CD4-positive, alpha-beta T cell treated with Interleukin-1 beta for 1 hour (primary cell): ENCODE measurements at places on chromosomes 3 and 15.

DNA sequence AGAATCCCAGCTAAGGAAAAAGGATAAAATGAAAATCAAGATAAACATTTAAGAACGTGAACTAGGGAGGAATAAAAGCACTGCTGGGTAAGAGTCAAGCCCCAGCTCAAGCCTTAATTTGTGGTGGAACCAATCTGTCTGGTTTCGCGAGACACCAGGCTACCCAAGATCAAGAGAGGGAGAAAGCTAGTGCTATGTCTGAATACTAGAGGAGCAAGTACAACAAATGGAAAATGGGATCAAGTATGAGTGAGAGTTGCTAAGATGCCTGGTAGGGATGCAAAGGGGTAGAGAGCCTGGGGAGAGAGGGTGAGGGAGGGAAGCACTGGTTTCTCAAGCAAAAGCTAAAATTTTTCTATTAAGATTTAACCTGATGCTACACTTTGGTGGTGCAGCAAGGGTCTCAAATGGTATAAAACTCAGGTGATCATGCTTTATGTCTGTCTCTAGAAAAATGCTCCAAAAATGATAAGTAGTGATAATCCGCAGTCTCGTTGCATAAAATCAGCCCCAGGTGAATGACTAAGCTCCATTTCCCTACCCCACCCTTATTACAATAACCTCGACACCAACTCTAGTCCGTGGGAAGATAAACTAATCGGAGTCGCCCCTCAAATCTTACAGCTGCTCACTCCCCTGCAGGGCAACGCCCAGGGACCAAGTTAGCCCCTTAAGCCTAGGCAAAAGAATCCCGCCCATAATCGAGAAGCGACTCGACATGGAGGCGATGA lies 1.7 kb upstream of the SETD5 start:
- no peak for DNase-seq

- DNase-seq, result no peak
Observed at GRCh38 chr3:9185701-9186100, 63.7 kb downstream of the SRGAP3 start.

DNA sequence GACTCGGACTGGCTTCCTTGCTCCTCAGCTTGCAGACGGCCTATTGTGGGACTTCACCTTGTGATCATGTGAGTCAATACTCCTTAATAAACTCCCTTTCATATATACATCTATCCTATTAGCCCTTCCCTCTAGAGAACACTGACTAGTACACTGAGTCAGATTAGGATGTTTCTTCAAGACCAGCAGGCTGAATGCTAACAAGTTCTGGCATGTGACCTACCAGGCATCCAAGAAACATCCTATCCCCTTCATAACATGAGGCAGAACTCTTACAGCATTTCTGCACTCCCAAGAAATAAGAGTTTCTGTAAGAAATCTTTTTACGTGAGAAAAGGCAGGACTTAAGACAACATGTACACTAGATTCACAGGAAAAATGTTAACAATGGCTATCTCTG lies 9.3 kb downstream of the CFAP92 start:
- no peak for DNase-seq

- no peak for DNase-seq
Observed at GRCh38 chr15:100199711-100200286, 142.0 kb downstream of the ADAMTS17 start.

- DNase-seq, result no peak
Observed at GRCh38 chr15:70059476-70060213, 38.1 kb downstream of the TLE3 start.

- no peak for DNase-seq
Observed at GRCh38 chr3:171165983-171166382, 139.5 kb upstream of the SLC2A2 start.

- DNase-seq, result no peak
Observed at GRCh38 chr3:5023777-5024346, 44.6 kb downstream of the BHLHE40 start.

DNA sequence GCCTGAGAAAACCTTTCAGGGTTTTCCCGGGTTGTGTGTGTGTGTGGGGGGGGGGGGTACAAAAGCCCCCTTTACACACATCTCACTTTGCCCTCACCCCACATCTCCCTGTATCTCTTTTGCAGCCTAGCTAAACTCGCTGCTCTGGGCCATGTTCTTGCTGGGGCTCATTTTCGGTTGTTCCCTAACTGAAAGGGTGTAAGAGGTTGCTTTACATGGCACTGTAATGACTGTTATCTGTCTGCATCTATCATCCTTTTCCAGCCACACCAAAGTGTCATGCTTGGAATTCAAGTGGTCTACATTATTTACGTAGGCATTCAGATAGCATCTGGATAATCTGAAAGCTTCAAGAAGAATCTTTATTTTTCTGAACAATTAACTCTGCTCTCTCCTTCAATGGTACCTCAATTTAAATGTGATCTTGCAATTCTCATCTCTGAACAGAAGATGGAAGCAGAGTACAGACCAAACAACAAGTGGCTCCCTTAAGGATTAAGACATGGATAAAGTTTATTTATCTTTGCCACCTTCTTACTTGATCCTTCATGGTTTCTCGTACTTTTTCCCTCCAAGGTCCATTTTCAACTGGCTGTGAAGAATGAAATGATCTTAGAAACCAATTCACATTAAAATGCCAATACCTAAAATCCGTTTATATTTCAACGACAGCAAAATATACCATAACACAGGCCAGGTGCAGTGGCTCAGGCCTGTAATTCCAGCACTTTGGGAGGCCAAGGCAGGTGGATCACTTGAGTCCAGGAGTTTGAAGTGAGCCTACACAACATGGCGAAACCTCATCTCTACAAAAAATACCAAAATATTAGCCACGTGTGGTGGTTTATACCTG lies 34.9 kb downstream of the DCLK3 start:
- DNase-seq, result peak; percentile 37

DNA sequence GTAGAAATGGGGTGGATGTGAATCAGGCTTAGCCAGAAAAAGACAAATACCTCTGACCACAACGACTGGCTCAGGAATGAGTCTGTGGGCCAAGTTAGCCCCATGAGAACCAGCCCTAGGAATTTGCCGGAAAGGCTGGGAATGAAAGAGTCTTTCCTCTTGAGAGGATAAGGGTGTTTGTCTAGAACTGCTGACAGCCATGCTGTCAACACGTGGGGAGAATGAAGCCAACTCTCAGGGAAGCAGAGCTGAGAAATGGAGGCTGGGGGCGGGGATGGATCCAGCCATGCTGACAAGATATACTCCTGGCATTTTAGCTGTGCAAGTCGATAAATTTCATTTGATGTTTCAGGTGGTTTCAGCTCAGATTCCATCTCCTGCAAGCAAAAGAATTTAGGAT lies 10.6 kb upstream of the SLC6A1 start:
- DNase-seq, result no peak

DNA sequence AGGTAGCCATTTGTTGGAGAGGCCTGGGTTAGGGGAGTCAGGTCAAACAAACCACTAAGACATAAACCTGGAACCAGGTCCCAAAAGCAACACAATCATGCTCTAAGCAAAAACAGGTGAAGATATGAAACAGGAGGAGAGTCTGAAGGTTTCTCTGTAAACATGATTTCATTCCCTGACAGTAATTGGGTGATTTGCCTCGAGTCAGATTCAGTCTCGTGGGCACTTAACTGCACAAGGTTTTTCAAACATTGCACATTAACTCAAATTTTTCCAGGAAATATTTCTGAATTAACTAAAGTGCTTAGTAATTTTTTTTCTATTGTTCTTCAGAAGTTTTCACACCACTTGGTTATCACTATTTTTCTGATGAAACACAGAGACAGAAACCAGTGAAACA lies 27.8 kb downstream of the RORA start:
- no peak for DNase-seq

- DNase-seq, result no peak
Observed at GRCh38 chr3:184306341-184306972, 7.4 kb downstream of the PSMD2 start.

DNA sequence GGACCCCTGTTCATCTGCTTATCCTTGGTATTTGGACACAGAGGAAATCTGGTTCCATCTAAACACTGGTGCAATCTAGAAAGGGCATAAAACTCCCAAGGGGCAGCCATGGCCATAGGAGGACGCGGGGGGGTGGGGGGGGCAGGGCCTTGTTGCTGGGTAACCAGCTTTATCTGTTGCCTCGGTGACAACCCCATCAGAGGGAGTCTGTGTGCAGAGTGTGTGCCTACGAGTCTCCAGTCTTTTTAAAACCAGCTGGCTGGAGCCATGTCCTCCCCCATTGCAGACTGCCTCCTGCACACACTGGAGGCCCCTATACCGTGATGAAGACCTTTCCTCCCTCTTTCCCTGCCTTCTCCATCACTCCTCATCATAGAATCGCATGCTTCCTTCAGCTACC lies 26.4 kb upstream of the CORO2B start:
- no peak for DNase-seq

DNA sequence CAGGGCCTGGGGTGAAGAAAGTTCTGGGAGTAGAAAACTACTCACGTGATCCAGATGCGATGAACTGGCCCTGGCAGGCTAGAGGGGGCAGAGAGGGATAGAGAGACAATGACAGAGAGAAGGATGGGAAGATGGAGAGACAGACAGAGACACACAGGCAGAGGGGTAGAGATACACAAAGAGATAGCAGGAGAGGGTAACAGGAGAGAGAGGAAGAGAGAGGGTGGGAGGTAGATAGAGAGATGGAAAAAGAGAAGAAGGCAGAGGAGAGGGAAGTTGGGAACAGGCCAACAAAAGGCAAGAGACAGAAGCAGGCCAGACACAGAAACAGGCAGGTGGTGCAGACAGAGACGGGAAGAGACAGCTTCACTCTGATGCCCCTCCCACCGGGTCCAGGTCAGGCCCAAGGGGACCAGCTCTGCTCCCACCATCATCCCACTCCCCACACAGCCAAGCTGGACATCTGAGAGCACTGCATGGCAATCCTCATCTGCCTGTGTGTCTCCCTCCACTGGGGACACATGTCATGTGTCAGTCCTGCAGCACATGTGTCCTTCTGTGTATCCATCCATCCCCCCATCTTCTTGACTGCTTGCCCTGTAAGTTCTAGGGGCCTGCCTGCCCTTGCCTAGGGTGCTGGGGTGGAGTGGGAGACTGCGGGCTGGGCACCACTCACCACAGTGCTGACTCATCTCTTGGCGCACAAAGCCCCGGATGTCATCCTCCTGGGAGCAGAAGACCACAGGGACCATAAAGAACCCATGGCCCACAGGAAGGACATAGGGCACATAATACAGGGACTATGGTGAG lies 2.2 kb upstream of the UCN2 start:
- DNase-seq, result no peak

GRCh38 chr3:172120912-172121311 lies 81.5 kb downstream of the FNDC3B start:
- DNase-seq, result no peak

DNA sequence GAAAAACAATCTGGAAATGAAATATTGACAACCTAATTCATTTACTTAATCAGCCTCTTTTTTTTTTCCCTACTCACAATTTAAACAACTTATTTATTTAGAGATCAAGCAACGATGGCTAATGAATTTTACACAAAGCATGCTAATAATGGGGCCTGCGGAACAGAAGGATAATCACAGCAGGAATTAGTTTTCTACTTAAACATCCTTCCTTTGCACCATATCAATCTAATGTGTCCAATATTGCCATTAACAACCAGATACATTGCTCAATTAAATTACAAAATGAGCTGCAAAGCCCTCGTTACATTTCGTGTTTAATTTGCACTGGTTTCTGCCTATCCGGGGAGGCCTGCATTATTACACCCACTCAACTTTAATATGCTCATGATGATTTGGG lies 99.2 kb downstream of the RAB11A start:
- DNase-seq, result no peak

- DNase-seq, result no peak
Observed at GRCh38 chr15:85031086-85031943, 49.7 kb downstream of the PDE8A start.

DNA sequence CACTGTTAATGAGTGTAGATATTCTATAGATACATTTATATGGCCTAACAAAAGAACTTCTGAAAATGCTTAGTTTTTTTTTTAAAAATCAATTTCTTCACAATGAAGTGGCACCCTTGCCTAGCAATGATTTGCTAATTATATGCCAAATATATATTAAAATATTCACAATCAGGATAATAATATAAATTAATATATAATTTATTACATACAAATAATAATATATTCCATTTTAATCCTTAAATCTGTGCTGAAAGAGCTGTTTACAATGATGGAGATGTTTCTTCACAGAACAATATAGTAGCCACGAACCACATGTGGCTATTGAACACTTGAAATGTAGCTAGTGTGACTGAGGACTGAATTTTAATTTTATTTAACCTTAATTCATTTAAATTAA lies 648.4 kb upstream of the GBE1 start:
- DNase-seq, result no peak

DNA sequence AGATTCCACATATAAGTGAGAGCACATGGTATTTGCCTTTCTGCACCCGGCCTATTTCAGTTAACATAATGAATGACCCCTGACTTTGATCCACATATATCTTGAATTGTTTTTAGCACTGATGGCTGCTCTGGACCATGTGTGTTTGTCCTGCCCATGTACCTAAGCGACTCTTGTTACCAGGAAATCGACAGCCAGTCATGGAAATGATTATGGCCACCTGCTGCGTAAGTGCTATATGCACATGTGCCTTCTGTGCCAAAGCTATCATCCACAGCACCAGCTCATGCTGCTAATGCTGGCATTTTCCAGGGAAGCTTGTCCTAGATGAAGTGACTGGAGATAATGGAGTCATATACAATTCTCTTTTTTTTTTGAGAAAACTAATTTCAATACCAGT lies 103.7 kb downstream of the PEX5L start:
- DNase-seq, result no peak

DNA sequence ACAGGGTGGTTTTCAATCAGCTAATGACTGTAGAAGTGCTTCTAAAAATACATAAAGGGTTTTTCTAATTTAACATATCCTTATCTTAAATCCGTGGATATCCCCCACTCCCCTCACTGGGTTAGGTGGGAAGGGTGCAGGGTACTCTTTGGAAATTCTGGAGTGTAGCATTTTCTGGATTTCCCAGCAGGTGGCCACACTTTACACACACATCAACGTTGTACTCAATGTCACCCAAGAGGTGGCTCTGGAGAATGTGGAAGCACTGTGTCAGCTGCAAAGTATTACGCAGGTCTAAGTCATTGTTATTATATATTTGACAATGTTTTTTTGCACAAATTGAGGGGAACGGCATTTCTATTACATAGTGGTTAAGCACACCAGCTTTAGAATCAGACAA lies 168.8 kb downstream of the CHDH start:
- DNase-seq, result no peak

- no peak for DNase-seq
Observed at GRCh38 chr3:30760040-30760695, 134.3 kb downstream of the GADL1 start.

DNA sequence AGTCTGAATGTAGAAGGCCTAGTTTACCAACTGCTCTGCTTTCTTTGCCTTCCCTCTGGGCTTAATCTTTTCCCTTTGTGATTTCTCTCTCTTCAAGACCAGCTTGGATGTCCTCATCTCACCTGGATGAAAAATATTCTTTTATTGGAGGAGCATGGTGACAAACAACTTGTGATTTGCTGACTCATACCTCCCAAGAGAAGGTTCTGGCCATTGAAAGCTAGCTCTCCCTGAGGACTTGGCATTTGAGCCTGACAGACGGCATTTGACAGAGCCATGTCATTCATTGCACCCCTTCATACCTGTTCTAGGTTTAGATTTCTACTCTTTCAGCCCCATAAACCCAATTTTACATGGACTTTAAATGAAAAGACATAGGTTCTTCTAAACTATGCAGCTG lies 33.3 kb downstream of the ATG7 start:
- DNase-seq, result no peak

GRCh38 chr15:97972366-97972765 lies 11.9 kb downstream of the ARRDC4 start:
- DNase-seq, result no peak
